ENCODE measurements at places on chromosomes 5 and 9.

DNA sequence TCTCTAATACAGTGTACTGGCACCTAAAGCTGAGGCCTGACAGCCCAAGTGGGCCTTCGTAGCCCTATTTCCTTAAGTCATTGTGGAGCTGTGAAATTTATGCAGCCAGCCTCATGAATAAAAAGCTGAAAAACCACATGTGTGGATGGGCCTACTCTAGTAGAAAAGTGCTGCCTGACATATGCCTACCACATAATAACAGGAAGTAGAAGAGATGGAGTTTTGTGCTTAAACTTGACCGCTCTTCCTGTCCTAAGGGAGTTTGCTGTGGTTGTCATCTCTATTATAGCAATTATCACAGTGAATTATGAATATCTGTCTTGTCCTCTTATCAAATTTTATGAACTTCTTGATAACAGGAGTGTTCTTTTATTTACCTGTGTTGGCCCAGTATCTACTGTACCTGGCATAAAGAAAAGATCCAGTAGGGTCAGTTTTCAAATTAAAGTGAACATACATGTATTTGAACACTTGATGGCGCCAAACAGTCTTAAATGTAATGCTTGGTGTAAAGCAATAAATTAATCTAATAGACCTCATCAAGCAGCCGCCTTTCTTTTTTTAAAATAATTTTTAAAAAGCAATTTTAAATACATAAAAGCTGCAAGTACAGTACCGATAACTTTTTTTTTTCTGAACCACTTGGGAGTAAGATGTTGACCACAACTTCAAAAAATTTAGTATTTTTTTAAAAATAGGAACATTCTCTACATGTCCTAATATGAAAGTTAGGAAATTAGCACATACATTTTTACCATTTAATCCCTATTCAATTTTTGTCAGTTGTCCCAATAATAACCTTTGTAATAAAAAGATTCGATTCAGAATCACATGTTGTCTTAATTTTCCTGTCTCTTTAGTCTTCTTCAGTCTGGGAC lies 51.0 kb downstream of the FKTN start:
- DNase-seq, result no peak

DNA sequence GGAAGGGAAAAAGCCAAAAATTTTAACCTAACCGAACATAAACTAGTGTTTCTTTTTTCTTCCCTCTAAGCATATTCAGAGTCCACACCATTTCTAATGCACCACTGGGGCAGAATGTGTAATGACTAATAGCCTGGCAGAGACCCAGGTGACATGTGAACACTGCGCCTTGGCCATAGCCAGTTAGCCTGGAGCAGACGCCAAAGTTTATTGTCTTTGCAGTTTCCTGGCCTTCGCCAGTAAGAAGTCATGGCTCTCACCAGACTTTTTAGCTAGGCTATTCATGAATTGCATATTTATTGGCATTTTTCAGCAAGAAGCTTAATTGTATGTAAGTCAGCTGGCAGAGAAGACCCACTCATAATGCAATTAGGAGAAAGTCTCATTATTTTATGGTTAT lies 182.8 kb upstream of the SLC27A6 start:
- no peak for DNase-seq

- DNase-seq, result no peak
Observed at GRCh38 chr5:154794525-154795234, 39.5 kb downstream of the LARP1 start.

DNA sequence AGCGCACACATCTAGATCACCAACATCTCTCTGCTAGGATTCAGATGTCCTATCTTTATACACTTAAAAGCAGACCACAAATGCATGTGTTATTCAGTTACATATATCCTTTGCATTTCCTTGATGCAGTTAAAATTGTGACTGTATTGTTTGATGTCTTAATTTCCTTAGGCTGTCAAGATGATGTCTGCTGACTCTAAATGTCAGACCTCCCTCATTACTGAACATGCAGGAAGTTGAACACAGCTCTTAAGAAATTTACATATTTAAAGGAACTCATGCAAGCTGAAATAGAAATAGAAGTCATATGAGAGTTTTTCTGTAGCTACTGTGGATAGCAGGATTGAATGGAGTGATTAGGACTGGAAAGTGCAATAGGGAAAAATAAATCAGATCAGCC lies 336.5 kb upstream of the SEMA6A start:
- no peak for DNase-seq

GRCh38 chr5:135426102-135427082 lies 20.8 kb downstream of the DCANP1 start:
- no peak for DNase-seq

DNA sequence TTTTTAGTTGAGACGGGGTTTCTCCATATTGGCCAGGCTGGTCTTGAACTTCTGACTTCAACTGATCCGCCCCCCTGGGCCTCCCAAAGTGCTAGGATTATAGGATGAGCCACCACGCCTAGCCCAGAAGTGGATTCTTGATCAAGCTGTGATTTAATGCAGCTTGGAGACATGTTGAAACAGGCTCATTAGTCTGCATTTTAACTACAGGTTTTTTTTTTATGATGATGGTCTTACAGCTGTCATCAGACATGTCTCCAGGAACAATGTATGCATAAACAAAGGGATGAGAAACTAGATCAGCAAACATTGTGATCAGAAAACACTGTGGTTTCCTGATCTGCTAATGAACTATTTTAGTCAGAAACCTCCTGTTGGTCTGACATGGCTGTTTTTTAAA lies 30.0 kb upstream of the PLPP1 start:
- no peak for DNase-seq

- no peak for DNase-seq
Observed at GRCh38 chr5:93793159-93793781, 51.9 kb upstream of the POU5F2 start.

DNA sequence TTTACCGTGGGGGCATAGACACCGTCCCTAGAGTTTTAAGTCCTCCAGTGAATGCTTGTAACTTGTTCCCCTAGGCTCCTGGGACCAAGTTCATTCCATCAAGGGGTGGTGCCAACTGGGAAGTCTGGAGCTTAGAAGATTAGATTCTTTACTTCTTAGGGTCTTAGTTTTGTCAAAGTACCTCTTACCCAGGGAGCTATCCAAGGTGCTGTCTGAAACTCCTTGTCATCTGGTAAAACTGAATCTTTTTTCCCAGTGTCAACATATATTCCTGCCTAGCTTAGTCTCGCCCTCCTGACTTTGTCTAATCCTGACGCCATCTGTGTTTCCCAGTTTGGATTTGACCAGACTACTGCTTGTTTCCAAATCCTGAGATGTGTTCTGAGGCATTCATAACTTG lies 41.6 kb downstream of the MAMDC2 start:
- no peak for DNase-seq

GRCh38 chr9:134629061-134629585 lies 12.5 kb upstream of the COL5A1 start:
- no peak for DNase-seq

DNA sequence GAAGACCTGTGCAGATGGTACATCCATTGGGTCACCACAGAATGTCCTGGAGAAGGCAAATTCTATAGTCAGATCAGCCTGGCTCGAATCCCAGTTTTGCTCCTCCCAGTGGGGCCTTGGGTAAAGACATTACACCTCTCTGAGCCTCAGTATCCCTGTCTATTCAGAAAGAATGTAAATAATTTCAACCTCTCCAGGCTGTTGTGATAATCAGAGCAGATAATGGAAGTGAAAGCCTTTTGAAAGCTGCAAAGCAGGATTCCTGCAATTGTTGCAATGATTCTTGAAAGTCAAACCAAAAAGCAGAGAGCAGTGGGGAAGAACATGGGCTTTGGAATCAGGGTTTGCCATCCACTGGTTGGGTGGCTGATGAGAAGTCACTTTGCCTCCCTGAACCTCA lies 63.2 kb downstream of the LHX2 start:
- no peak for DNase-seq

- no peak for DNase-seq
Observed at GRCh38 chr5:111997711-111998110, 240.7 kb upstream of the NREP start.

Measured in activated T-cell treated with anti-CD3 and anti-CD28 coated beads, Interleukin-2, amount 50 U/mL, for 48 hours (primary cell).